Hematopoietic multipotent progenitor cell treated with erythropoietin and hydrocortisone succinate and interleukin-3 and kit ligand, for 6 days (in vitro differentiated cells): ENCODE measurements at places on chromosomes 12 and 14.

DNA sequence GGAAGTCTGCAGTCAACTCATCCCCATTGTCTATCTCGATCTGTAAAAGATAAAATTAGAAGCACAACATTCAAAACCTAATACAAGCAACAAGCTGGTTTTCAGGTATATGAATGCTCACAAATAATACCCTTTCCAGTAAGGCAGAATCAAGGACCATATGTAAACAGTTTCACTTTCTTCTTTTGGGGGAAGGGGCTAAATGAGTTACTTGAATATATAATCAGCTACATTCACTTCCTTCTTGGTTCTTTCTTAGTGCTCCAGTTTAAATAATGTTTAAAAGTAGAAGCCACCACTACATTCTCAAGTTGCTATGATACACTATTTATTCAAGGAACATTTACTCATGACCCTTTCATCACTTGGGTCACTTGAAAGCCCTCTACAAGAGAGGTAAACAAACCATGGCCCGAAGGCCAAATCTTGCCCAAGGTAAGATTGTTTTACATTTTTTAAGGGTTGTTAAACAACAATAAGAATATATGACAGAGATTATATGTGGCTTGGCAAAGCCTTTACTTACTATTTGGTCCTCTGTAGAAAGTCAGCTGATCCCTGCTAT lies 10.3 kb downstream of the TWF1 start:
- no peak for DNase-seq

GRCh38 chr12:45737638-45738037 lies 8.1 kb downstream of the ARID2 start:
- no peak for DNase-seq

GRCh38 chr14:76217179-76217578 lies 65.5 kb downstream of the GPATCH2L start:
- no peak for DNase-seq

DNA sequence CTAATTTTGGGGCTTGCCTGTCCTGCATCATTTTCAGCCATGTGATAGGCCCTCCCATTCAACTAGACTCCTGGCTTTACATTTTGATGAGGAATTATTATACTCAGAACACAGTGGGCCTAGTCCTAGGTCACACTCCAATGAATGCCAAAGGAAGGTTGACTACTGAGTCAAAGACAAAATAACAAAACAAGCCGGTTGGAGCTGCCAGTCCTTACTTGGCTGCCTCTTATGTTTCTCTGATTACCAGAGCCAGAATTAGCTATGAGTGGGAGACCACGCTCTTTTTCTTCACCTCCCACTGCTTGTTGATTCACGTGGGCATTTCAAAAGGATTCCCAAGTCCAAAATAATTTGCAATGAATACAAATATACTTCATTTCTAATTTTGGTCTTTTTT lies 78.1 kb upstream of the USP44 start:
- no peak for DNase-seq

GRCh38 chr14:53875324-53875897 lies 81.2 kb downstream of the BMP4 start:
- DNase-seq, result no peak

DNA sequence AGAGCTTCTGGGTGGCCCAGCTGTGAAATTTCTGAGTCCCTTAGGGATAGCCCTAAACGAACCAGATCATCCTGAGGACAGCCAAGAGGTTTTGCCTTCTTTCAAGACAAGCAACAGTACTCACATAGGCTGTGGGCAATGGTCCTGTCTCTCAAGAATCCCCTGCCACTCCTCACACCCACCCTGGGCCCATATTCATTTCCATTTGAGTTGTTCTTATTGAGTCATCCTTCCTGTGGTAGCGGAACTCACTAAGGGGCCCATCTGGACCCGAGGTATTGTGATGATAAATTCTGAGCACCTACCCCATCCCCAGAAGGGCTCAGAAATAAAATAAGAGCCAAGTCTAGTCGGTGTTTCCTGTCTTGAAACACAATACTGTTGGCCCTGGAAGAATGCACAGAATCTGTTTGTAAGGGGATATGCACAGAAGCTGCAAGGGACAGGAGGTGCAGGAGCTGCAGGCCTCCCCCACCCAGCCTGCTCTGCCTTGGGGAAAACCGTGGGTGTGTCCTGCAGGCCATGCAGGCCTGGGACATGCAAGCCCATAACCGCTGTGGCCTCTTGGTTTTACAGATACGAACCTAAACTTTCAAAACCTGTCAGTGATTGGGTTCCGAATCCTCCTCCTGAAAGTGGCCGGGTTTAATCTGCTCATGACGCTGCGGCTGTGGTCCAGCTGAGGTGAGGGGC lies 38.9 kb downstream of the DAD1 start:
- no peak for DNase-seq

DNA sequence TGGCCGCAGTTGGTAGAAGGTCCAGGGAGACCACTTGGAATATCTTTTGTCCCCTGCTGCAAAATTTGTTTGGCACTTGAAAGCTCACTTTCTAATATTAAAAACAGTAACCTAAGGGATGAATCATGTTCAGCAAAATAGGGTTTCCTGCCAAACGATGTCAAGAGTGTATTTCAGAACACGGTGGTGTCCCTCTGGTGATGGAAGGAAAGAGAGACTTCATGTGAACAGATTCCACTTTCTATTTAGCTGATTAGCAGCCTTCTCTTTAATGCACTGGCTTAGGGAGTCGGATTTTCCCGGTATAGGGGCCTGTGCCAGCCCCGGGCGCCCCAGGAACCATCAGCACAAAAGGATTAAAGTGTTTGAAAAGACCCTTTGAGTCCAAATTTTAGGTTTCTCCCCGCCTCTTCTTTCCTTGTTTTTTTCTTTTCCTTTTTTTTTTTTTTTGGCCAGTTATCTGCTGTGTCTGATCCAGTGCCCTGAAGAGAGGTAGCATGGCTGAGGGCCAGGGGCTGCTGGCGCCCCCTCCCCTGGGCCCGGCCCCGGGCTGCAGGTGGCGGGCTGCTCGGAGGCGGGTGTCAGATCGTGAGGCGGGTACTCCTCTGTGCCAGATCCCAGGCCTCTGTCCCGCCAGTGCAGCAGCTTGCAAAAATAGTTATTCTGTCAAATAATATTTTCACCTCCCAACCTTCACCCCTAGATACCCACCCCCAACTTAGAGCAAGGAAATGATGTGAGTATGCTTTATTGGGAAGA lies 88.3 kb downstream of the TESC start:
- DNase-seq, result no peak

DNA sequence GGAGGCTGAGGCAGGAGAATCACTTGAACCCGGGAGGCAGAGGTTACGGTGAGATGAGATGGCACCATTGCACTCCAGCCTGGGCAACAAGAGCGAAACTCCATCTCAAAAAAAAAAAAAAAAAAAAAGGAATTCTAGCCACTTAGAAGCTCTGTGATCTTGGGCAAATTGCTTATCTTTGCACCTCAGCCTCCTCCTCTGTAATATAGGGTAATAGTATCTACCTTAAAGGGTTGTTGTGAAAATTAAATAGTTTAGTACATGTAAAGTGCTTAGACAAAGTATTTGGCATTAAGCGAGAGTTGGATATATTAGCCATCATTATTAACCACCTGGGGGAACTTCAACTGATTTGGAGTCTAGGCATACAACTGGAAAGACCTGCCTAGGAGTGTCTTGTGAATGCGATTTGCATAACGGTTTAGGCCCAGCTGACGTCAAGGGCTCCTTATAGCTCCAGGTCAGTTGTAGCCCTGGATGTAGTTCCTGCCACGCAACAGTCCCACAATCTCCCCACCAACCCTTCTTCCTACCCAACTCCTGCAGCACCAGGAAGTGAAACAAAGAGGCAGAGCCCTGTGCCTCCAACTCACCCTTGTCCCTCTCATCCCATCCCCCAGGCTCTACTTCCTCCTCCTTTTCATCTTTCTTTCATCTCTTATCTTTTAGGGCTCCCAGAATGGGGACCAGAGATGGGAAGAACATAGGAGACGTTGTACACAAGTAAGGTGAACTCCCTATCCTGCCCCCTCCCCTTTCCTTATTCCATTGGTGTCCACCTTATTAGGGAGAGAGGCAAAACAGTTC lies 2.1 kb upstream of the IL23A start:
- DNase-seq, result no peak

DNA sequence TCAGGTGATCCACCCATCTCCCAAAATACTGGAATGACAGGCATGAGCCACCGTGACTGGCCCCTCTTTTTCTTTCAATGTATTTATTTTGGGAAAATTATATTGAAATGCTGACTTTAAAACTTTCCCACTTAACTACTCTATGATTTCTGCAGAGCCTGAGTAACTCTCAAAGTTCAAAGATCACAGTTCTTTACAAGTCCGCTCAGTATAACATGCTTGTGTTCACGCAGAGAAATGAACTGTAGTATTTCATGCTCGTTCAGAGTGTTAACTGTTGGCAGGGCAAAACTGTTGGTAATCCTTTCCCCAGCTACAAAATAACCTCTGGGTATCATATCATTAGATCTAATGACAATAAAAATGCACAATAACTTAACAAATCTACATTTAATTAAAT lies 50.7 kb upstream of the ADAMTS20 start:
- no peak for DNase-seq

DNA sequence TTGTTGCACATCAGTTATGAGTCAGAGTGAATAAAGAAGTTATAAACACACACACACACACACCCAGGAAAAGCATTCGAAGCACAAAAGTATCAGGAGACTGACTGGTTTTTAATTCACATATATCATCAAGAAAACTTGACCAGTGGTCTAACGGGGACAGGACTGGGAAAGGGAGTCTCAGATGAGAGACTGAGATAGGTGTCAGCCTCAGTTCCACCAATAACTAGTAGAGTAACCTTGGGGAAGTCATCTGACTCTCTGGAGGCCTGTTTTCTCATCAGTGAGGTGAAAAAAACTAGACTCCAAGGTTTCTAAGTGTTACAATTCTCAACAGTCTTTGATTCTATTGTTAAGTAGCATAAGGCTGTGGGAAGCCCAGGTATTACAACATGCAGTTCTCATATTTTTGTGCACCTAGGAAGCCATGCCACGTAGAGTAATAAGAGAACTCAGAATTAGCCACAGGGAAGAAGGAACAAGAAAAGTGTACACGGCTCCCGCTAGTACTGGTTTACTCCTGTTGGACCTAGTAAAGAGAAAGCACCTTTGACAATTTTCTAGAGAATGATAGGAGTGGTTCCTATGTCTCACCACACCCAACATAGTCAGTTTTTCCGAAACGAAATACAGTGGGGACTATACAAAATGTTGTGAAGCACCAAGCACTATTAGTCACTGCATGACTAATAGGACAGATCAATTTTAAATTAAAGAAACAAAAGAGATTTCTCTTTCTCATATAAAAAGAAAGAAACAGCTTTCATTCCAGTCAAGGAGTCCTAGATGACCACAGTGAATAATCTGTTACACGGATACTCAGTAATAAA lies 5.0 kb downstream of the PPTC7 start:
- DNase-seq, result peak; percentile 65

DNA sequence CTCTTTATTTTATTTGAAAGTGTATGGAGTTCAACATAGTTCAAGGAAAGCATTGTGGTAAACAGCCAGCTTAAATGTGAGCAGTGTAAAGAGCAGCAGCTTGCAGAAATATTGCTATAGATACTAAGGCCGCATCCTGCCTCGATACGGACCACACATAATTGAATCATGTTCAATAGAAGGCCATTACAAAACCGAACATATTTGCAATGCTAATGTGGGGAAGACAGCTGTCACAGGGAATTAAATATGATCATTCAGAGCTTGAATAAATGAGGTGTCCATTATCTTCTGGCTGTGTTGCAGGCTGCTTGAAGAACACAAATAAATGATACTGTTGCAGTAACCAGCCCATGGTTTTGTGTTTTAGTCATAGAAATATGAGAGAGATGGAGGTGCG lies 173.2 kb downstream of the BRMS1L start:
- DNase-seq, result no peak

DNA sequence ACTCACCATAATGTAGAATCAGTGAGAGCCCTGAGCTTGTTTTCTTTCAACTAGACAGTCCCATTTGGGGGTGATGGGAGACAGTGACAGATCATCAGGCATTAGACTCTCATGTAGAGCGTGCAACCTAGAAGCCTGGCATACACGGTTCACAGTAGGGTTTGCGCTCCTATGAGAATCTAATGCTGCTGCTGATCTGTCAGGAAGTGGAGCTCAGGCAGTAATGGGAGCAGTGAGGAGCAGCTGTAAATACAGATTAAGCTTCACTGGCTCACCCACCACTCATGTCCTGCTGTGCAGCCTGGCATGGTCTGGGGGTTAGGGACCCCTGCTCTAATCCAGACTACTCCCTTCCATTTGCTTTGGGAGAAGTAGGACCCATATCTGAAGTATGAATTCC lies 55.6 kb downstream of the FNTB start:
- DNase-seq, result peak; percentile 63

- DNase-seq, result peak; percentile 35
These were observed 12.3 kb downstream of the GTF2A1 start for GRCh38 chr14:81208489-81208888.
